Endodermal cell (in vitro differentiated cells): ENCODE measurements at places on chromosomes 1 and 21. TPM values are rescaled to one million over a fixed set of nuclear protein-coding genes. Genes with fewer than 3 reads are reported as not detected.

The SLC25A34 gene
- 2.5 and 3.5 TPM in 2 replicates for total RNA-seq

The CFHR1 gene
- total RNA-seq, result not detected in 2 replicates

The MAP3K7CL gene
- not detected in 3 replicates for total RNA-seq

The LSM10 gene
- 30.1 to 45.6 TPM (median 43.2 TPM) in 3 replicates for total RNA-seq

The PCSK9 gene
- total RNA-seq, result 26.1 to 57.0 TPM (median 28.2 TPM) in 3 replicates

The BECN2 gene
- total RNA-seq, result not detected in 3 replicates

The CD1B gene
- total RNA-seq, result not detected in 3 replicates

- DNase-seq, result no peak
Measured at GRCh38 chr1:89125240-89125912, 538 bp downstream of the GBP2 start.

DNA sequence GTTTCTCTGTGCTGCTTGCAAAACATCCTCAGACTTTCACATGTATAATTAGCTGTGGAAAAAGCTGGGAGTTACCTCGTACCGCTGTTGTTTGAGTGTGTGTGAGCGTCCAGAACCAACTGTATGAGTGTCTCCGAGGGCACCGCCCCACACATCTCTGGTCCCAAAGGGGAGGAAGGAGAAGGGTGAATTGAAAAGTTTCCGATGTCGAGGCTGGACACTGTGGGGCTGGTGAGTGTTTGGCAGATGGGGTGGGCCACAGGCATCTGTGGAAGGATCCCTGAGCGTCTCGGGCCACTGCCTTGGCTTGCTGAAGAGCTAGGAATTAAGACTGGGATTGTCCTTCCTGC, 1.2 kb downstream of the ATP2B4 start:
- no peak for DNase-seq

GRCh38 chr1:116908820-116909511, 750 bp upstream of the PTGFRN start:
- DNase-seq, result peak; percentile 73

GRCh38 chr1:27136236-27136551, 18.7 kb downstream of the SLC9A1 start:
- no peak for DNase-seq

DNA sequence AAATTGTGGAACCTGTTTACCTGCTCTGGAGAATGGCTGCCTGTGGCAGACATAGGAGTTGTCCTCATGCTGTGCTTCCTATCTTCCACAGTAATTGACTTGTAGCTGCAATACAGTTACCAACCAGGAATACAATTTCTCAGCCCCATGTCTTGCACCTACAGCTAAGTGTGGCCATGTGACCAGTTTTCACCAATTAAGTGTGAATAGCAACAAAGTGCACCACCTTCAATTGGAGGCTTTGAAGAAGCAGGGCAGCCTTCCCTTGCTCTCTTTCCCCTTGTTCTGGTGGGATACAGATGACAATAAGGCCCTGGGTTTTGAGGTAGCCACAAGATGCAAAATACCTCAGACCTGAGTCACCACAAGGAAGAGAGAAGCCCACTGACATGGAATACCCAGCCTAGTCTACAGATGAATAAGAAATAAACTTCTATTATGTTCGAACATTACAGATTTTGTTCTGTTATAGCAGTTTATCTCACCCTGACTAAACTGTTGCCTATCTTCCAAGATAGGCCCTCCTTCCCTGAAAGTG, 70.2 kb upstream of the S1PR1 start:
- peak; percentile 60 for DNase-seq

DNA sequence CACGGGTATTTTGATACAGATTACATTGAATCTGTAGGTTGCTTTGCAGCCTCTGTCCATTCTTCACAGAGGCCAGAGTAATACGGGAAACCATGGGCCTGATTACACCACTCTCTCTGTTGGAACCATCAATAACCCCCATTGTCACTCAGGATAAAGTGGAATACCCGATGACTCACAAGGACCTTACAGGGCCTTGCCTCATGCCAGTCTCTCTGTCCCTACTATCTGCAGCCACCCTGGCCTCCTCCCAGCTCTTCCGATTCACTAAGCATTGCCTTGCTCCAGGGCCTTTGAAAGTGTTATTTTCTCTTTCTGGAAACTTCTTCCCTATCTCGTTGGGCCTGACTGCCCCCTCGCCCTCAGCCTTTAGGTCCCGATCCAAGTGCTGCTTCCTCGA, 61.7 kb downstream of the HMGB4 start:
- DNase-seq, result no peak

GRCh38 chr1:18907917-18908845, 5.8 kb upstream of the ALDH4A1 start:
- no peak for DNase-seq

DNA sequence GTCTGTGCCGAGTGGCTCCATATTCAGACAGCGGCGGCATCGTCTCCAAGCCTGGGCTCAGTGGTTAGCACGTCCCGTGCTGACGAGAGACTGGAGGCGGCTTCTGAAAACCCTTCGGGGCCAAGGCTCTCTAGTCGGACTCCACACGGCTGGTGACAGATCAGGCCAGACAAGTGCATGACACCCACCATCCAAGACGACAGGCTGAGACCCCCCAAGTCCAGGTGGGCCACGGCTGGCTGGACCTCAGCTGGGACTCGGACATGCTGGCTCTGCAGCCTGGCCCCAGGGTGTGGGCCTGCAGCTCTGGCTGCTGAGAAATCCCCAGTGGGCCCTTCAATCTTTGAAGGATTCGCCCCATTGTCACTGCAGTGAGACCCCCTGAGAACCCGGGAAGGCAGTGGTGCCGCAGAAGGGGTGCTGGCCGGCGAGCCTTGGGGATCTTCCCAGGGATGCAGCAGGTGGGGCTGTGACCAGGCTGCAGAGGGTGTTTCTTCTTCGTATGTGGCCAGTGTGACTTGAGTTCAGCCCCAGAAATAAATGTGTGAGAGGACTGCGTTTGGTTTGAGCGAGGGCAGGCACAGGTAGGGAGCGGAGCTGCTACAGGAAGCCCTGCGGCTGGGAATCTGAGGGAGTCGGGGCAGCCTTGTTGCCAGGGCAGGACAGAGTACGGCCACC, 15.9 kb upstream of the SLC19A1 start:
- DNase-seq, result peak; percentile 28

DNA sequence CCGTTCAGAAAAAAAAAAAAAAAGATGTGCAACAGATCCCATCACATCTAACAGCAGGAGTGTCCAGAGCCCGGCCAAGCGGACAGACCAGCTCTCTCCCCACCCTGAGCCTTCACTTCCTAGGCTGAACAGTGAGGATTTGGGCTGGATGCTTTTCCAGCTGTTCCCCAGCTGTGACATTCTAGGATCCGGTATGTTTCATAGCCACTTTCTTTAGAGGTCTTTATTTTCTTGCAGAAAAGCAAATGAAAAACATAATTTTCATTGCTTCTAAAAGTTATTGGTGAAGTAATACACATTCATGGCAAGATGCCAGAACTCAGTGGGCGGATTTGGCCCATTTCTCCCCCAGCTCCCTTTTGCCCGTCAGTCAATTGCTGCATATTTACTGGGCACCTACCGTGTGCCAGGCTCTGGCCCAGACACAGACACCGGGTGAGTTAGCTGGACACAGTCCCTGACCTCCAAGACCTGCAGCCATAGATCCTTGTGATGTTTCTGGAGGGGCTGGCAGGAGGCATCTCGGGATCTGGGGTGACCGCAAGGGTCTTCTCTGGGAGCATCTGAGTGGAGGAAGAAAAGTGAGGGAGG, 213.7 kb upstream of the VAMP3 start:
- no peak for DNase-seq

DNA sequence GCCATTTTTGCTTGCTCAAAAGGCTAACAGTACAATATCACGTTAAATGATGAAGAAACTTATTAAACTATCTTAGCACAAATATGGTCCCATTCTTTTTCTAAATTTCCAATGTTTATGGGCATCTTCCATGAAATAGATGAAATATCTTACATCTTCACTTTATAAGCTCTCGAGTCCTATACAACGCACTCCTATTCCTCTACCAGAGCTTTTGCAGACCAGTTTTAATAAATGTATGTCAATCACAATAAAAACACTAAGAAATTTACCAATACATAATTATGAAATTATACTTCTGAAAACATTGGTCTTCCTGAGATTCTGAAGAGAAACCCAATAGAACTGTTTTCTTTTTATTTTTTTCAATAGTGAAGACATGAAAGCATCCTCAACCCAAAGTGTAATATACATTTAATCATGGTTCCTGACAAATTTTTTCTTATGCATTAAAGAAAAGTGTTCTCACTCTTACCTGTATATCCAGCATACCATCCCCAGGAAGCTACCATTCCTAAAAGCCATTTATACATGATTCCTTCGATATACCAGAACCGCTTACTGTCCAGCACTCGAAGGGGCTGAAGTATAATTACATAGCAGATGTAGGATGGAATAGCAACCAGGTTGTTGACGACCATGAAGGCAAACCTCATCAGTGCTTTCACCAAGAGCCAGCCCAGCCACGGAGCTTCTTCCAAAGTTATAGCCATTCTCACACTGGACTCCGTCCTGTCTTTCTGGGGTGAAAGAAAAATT, 1.8 kb downstream of the LPGAT1 start:
- DNase-seq, result no peak

DNA sequence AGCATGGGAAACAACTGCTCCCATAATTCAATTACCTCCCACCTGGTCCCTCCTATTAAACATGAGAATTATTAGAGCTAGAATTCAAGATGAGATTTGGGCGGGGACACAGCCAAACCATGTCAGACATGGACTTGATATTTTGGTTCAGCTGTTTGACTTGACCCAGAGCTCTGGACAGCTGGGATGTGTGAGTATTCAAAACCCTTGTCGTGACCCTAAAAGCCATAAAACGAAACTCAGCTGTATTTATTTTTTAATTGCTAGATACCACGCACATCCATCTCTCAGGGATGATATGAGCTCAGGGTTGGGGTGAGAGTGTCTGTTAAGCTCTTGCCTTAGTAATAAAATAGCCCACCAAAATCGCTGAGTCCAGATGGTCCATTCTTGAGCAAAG, 45.4 kb downstream of the RCSD1 start:
- DNase-seq, result no peak

DNA sequence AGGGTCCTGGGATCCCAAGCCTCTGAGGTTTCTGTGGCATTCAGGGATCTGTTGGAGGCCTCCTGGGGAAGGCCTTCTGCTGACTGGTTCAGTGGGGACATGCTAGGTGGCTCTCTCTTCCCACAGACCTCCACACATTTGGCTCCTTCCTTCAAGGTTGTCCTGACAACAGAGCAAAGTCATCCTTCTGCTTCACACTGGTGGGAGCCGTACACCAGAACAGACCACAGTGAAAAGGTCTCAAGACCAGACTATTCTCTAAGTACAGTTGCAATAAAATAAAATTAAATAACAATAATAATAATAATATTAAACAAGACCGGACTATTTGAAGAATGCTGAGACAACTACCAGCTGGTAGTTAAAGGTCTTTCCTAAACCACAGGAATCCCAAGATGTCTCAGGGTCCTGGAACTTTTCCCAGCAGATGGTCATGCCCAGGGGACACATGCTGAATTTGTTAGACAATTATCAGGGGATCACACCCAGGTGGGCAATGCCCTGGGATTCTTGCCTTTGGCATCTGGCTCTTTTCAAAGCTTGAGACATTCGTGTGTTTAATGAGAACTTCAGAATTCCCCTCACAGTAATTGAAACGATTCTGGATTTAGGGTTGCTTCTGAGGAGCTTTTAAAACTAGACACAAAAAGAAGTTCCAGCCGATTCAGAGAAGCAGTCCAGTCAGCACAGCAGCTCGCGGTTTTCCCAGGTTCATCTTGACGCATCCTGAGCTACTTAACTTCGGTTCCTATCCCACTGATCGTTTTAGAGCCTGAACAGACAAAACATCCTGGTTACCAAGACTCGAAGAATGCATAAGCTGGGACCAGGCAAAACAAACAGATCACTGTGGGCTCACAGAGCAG, 22.9 kb downstream of the HTR1D start:
- no peak for DNase-seq

DNA sequence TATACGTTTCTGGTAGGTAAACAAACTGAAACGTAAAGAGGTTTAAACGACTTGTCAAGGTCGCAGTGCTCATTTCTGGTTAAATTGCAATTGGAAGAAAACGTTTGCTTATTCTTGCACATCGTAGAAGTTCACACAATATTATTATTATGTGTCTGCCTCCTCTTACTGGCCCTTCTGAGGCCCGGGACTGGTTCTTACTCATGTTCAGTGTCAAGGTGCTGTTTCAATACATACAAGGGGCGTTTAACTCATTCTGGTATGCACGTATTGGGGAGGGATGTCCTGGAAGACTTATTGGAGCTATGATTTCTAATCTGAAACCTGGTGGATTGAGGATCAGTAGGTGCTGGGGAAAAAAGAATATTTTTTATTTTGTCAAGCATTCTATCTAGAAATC, 932 bp downstream of the RPF1 start:
- DNase-seq, result no peak
